Temporal lobe (tissue), 4 donors: ENCODE measurements at places on chromosomes 2 and 18. TPM values are rescaled to one million over a fixed set of nuclear protein-coding genes. Genes with fewer than 3 reads are reported as not detected.

Gene ELOA2
- not detected for total RNA-seq

Gene VSNL1
- 17.5 TPM for total RNA-seq

Gene CYB5A
- total RNA-seq, result 7.9 TPM

Gene GRB14
- total RNA-seq, result 12.0 TPM

Gene GPR17
- total RNA-seq, result 3.0 TPM

Gene GPR35
- total RNA-seq, result 0.98 TPM

Gene ZSCAN30
- total RNA-seq, result 15.5 TPM

Gene AKAIN1
- 2.5 TPM for total RNA-seq

Gene LOXHD1
- total RNA-seq, result 0.25 TPM
